ENCODE measurements at places on chromosomes 16 and 17.
A peak's percentile ranks its signal among the peaks of the same experiment; 100 is the strongest.

DNA sequence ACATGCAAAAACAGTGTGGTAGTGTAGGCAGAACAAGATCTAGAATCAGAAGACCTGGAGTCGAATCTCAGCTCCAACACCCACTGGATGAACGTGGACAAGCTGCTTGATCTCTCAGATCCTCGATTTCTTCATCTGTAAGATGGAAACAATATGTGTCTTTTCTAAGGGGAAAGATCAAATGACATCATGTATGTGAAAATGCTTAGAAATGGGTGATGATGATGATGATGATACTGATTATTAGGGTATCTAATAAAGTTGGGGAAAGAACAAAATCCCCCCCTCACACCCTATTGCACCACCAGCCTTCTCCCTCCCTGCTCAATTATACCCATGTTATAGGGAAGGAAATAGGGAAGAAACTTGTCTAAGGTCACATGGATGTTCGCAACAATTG, 10.9 kb downstream of the DYNLL2 start:
- no peak for DNase-seq

DNA sequence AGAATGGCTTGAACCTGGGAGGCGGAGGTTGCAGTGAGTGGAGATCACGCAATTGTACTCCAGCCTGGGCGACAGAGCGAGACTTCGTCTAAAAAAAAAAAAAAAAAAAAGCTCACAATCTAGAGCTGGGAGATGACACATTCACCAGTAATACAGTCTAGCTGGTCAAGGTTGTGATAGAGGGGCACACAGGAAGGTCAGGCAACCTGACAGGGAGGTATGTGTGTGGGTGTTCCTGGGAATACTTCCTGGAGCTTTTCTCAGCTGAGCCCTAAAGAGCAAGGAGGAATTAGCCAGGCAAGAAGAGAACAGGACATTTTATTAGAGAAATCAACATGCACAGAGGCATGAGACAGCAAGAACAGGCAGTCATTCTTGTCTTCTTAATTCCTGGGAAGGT, 216.7 kb downstream of the SHISA9 start:
- no peak for DNase-seq

DNA sequence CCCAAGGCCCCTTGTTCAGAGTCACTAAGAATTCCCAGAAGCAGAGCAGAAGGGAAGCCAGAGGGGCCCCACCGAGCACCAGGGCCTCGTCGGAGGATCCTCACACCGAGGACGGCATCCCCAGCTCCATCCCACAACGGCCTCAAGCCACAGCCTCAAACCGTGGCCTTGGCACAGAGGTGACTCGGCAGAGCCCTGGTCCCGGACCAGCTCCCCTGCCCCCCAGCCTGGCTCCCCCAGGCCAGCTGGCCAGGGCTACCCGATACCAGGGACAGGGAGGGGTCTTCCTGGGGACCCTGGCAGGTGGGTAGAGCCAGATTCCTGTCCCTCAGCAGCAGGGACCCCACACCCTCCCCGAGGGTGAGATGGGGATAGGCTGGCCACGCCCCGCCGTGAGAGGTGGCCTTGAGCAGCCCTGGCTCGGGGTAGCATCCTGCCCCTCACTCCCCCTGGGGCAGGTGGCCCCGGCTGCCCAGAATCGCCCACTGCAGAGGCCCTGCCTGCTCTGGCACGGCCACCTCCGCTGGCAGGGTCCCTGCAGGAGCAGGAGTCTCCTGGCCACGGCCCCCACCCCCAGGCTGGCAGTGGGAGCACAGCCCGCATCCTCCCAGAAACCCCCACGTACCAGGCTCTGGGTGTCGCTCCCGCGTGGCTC, 5.6 kb upstream of the PVALEF start:
- DNase-seq, result no peak

DNA sequence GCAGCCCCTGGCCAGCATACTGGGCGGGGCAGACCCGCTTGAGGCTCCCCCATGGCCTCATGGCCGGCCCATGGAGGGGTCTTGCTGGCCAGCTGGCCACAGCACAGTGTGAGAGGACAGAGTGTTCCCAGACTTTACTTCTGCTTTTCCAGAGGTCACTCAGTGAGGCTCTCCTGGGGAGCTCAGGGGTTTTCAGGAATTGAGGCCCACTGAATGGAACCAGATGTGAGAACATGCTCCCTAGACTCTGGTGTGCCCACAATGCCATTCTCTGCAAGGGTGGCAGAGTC, 21.2 kb downstream of the ATP6V0D1 start:
- no peak for DNase-seq

- no peak for DNase-seq
These were observed 4.4 kb downstream of the MYL4 start for GRCh38 chr17:47213540-47213939.

- no peak for DNase-seq
These were observed 239.0 kb downstream of the SNX29 start for GRCh38 chr16:12215277-12216105.

GRCh38 chr16:73888840-73889490, 407.6 kb upstream of the PSMD7 start:
- no peak for DNase-seq

DNA sequence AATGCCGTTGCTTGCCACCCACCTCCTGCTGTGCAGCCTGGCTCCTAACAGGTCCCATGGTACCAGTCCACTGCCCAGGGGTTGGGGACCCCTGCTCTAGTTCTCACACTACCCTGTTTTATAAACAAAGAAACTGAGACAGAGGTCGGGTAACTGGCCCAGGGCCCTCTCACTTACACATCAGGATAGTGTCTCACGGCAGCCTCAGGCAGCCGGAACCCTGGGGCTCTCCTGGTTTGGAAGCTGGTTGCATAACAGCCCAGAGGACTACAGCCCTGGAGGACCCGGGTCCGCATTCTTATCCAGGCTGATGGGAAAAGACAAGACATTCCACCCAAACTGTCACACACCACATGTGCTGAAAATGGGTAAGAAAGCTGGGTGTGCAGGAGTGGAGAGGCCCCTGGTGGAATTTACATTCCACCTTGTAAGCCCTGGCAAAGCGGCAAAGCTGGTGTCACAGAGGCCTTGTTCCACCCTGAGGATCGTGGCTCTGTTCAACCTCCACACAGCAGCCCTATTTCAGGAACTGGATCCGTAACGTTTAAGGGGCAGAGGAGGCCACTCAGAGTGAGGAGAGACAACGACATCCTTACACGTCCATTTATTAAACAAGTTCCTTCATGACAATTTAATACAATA, 9.8 kb downstream of the CMTM3 start:
- no peak for DNase-seq

GRCh38 chr17:75764711-75765421, at the start of gene GALK1:
Gene GALK1 (minus strand): TSS chr17:75765192. CDS start chr17:75765136, 56 bp downstream.
- DNase-seq, result peak; percentile 65

- DNase-seq, result no peak
These were observed 45.1 kb upstream of the ARL6IP1 start for GRCh38 chr16:18846416-18846815.

GRCh38 chr16:21727344-21727743, 63.6 kb downstream of the OTOA start:
- no peak for DNase-seq

GRCh38 chr17:2017274-2017941, 7.7 kb downstream of the RTN4RL1 start:
- no peak for DNase-seq

DNA sequence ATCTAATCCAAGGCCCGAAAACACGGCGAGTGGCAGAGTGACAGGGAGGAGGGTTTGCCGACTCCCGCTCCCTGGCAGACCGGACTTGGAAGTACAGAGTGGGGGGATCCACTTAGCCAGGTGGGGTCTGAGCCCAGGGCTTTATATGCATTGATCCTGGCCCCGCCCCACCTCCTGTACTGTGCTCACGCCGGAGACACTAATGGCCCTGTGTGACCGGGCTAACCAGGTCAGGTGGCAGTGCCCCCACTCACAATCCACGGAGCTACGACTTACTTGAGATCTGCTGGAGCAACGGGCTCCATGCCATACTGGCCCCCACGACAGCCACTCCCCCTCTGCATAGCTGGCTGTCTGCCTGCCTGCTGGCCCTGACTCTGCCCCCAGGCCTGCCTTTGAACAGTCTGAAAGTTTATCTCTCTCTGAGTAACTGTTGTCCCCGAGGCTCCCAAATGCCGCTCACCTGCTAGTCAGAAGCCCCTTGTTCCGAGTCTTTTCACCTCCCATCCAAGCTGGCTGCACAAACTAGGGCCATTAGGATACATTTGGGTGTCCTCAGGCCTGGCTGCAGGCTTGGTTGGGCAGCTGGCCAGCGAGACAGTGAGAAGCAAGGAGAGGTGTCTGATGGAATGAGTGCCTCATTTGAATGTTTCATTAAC, 28.0 kb downstream of the CACNA1G start:
- DNase-seq, result no peak

DNA sequence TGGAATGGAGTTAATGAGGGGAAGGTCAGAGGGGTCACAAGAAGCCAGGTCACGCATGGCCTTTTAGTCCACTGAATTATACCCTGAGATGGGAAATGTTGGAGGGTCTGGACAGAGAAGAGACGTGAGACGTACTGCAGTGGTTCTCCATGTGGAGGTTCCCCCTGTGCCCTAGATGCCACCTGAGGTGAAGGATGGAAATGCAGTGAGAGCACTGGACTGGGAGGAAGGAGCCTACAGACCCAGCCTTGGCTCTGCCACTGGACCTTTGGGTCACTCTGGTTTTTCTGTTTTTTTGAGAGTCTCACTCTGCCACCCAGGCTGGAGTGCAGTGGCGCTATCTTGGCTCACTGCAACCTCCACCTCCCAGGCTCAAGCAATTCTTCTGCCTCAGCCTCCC, 1.8 kb upstream of the PLSCR3 start:
- no peak for DNase-seq

GRCh38 chr17:61470530-61471136, 18.4 kb downstream of the TBX4 start:
- no peak for DNase-seq

GRCh38 chr16:10579965-10580882, at the start of gene EMP2:
Gene EMP2 (minus strand): TSS chr16:10580598. CDS start chr16:10547617, 32,981 bp downstream.
- DNase-seq, result no peak

- DNase-seq, result no peak
These were observed 55.4 kb downstream of the NLK start for GRCh38 chr17:28097901-28098300.

DNA sequence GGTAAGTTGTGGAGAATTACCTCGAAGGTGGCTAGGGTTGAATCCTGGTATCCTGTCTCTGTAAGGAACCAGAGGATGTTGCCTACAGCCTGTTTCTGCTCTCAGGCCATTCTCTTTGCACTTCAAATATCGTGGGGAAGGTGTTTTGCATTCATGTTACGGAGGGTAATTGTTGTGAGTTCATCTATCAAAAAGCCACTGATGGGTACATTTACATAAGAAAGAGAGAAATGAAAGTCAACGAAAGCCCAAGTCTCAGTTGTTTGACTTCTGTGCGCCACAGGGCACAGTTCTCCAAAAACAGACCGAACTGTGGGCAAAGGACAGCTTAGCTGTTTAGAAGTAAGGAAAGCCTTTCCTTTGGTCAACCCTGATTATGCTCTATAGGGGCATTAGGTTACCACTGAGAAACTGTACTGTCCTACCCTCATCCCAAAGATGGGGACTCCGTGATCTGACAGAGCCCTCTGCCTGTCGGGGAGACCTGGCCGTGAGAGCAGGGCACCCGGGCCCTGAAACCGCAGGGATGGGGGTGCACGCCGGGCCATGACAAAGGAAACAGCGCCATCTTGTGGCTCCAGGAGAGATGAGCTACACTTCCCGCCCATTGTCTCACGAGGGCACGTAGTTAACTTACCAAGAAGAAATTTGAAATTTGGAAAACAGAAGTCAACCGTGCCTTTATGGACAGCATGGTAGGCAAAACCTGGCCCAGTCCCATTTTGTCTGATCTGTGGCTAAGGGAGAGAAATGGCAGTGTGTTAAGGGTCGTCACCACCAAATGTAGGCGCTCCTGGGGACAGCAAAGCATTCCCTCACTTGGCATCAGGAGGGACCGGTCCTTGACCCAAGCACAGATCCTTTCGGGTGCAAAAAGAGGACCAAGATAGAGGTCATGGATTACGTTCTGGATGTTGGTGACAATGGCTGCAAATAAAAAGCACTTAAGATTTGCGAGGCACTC, 74.5 kb upstream of the DYNLRB2 start:
- peak; percentile 1 for DNase-seq

- DNase-seq, result no peak
These were observed 6.1 kb upstream of the GAA start for GRCh38 chr17:80095038-80095843.

- no peak for DNase-seq
These were observed 3.7 kb downstream of the SPATA2L start for GRCh38 chr16:89697616-89698331.

DNA sequence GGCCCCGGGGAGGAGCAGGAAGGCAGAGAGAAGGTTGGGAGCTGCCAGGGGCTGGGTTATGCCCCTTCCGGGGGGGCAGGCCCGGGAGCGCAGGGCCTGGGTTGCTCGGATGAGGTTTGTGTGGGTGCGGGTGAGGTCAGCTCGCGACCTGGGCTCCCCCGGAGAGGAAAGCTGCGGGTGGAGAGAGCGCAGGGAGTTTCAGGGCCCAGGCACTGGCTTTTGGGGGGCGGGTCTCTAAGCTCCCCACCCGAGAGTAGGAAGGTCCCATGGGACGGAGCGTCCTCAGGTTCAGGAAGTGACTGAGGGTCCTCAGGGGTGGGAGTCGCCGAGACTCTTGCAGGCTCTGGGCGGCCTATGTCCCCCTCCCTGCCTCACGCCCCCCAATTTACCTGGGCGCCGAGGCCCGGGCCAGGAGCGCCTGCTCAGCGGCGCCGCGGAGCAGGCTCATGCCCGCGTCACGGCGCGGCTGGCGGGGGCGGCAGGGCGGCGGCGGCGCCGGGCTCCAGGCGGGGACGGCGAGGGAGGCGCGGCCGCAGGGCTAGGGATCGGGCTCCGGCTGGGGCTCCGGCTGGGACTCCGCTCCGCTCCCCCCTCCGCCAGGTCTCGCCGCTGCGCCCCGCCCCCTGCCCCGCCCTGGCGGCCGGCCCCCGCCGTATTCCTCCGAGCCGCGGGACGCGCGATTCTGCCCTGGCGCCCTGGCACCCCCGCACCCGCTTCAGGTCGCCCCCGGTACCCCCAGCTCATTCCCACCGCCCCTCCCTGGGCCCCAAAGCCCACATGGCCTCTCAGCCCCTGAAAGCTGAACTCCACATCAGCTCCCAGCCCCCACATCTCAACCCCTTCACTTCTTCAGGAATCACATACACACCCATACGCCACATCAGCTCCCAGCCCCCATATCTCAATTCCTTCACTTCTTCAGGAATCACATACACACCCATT, at the start of gene DOK4:
Gene DOK4, minus strand, starts transcription at position 578 of the 942 bp plus-strand sequence. CDS start 6,986 bp downstream, outside the sequence.
- peak; percentile 21 for DNase-seq

GRCh38 chr17:81994593-81995462, 17.4 kb downstream of the ASPSCR1 start:
- DNase-seq, result no peak

DNA sequence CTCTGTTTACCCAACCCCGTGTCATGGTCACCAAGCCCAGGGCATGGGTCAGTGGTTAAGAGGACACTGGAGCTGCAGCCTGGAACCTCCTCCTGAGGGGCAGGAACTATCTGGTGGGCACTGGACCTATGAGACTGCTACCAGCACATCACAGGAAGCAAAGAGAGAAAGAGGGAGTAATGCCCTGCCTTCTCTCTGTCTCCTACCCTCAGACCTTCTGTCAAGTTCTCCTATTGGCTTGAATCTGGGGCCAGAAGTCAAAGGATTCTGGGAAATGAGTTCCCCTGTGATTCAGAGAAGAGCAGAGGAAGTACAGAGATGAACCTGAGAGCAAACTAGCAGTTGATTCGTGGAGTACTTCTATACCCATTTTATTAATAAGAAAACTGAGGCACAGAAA, 123.0 kb upstream of the GNAO1 start:
- no peak for DNase-seq

- no peak for DNase-seq
These were observed at the start of gene CNTNAP1 for GRCh38 chr17:42681976-42682721. Gene CNTNAP1 (plus strand): TSS chr17:42682531. CDS start chr17:42682830, 299 bp downstream.

- DNase-seq, result no peak
These were observed 83.3 kb downstream of the ABHD15 start for GRCh38 chr17:29483503-29483902.

- peak; percentile 16 for DNase-seq
These were observed 1.8 kb upstream of the CD300C start for GRCh38 chr17:74547736-74548135.
